ELR (cell line): ENCODE measurements at places on chromosomes 2 and 18.

DNA sequence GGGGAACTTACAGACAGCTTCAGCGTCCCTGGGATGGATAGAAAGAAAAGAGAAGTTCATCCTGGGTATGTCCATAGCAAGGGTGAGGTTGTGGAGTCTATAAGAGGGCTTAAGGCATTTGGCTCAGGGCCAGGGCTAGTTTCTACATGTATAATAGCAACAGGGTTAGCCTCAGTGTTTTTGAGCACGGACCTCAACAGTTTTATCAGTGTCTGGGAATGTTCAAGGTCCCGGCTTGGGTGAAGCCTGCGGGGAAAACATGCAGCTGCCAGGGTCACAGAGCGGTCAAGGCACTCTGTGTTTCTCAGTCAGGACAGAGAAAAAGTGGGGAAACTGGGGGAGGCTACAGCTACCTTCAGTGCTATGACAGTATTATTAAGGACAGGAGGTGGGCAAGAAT is 427.7 kb upstream of the HS6ST1 start:
- DNase-seq = peak; percentile 6

GRCh38 chr2:38244301-38244700 is 132.8 kb downstream of the ATL2 start:
- DNase-seq = no peak

DNA sequence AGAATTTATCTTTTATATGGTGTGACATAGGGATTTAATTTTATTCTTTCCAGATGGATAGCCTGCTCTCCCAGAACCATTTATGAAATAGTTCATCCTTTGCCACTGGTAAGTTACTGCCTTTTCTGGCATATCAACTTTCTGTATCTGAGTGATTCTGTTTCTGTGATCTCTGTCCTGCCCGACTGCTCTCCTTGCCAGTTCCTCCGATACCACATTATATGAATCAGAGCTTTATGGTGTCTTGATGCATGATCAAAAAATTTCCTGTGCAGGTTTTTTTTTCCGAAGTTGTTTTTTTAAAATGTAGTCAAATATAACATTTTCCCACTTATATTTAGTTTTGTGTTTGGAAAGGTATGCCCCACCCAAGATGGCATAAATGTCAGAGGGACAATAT is 242.5 kb downstream of the CYP26B1 start:
- DNase-seq = peak; percentile 38

DNA sequence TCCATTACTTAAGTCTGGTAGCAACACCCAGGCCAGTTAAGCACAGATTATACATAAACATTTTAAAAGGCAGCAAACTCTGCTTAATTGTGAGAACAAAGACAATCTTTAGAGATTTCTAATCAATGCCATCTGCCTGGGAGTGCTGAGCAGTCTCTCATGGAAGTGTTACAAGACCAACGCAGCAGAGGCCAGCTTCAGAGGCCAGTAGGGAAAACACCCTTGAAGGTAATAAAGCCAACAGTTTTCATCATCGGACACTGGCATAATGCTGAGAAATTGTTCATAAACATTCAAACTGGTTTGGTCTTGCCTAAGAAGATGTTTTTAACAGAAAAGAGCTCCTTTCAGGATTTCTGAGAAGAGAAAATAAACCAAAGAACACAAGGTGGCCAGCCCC is 35.0 kb downstream of the EPB41L3 start:
- no peak for DNase-seq

- no peak for DNase-seq
These were observed 259.3 kb downstream of the MEIS1 start for GRCh38 chr2:66694087-66694860.

GRCh38 chr18:23037646-23038045 is 97.6 kb upstream of the CABLES1 start:
- DNase-seq = no peak

- DNase-seq = no peak
These were observed 49.8 kb upstream of the THOC1 start for GRCh38 chr18:317618-318017.

GRCh38 chr2:23592898-23593751 is 208.1 kb downstream of the KLHL29 start:
- DNase-seq = no peak

DNA sequence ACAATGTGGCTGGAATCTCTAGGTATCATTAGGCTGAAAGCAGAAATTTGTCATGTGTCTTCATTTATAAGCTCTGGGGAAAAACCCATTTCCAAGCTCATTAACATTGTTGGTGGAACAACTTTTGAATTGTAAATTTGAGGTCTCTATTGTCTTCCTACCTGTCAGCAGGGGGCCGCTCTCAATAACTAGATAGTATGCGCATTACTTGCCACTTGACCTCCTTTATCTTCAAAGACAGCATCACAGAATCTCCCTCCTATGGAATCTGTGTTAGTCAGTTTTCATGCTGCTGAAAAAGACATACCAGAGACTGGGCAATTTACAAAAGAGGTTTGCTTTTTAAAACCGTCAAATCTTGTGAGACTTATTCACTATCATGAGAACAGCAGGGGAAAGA is 223.1 kb downstream of the CALCRL start:
- DNase-seq = no peak

DNA sequence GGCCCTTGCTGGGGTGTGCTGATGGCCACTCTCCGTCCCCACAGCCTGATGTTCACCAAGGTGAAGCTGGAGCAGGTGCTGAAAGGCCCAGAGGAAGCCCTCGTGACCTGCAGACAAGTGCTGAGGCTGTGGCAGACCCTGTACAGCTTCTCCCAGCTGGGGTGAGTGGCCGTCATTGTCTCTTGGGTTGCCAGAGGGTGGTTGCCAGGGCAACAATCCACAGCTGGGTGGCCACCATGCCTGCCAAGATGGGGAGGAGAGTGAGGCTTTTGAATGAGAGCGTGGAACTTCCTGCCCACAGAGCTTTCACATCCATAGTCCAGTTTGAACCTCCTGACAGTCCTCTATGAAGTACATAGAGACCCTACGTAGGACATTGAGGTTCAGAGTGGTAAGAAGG is 108.8 kb downstream of the STPG4 start:
- no peak for DNase-seq

- no peak for DNase-seq
These were observed 622.6 kb downstream of the EPHA4 start for GRCh38 chr2:220949466-220949865.

DNA sequence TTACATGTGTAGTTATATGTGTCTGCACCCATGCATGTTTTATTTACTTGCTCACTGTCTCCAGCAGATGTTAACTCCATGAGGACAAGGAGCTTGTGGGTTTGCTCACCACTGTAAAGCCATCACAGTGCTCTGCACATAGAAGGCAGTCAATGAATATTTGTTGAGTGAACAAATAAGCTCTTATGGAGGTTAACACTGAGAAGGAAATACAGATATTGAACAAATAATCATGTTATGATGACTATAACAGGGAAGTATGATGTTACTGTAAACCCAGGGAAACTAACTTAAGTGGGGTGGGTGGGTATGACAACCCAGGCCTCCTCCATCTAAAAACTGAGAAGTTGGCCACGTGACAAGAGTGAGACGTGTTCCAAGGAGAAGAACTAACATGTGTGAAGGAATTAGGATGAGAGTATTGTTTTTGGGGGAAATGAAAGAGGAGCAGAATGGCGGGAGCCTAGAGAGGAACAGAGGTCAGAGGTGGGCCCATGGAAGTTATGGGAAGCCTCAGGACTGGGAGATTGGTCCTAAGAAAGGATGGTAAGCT is 6.0 kb upstream of the FAM117B start:
- no peak for DNase-seq

DNA sequence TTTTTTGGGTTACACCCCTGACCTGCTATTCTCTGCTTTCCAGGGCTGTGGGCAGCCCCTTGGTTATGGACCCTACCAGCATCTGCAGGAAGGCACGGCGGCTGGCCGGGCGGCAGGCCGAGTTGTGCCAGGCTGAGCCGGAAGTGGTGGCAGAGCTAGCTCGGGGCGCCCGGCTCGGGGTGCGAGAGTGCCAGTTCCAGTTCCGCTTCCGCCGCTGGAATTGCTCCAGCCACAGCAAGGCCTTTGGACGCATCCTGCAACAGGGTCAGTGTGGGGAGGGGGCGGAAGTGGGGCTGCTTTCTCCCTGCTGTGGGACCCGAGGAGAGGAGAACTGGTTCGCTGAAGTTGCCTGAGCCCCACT is 9.7 kb upstream of the WNT10A start:
- no peak for DNase-seq

- DNase-seq = no peak
These were observed 94.0 kb downstream of the PXDN start for GRCh38 chr2:1650085-1650872.

- DNase-seq = peak; percentile 19
These were observed 214.0 kb upstream of the TRIB2 start for GRCh38 chr2:12502759-12503158.

- no peak for DNase-seq
These were observed 101.6 kb upstream of the FAM136A start for GRCh38 chr2:70403267-70404053.

GRCh38 chr18:46152436-46152807 is 48.2 kb downstream of the HAUS1 start:
- peak; percentile 90 for DNase-seq

- no peak for DNase-seq
These were observed 112.0 kb upstream of the THOC1 start for GRCh38 chr18:379681-380330.

DNA sequence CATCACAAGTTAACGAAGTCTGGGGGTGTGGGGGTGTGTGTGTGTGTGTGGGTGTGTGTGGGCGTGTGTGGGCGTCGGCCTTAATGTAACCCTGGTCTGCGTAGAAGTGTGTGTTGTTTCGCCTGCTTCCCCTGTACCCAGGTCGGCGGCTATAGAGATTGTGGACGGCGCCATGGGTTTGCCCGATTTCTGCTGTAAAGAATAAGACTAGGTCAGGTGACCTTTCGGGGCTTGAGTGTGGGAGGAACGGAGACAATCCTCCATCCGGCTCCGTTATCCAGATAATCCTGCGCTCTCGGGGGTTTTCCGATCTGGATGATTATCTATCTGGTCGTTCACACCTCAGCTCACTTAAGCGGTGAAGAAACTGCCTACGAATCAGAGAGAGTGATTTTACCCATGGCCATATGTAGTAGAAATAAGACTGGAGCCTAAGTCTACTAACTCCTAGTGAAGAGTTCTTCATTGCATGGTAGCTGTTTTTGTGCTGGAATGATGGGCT is 543 bp downstream of the HADHB start:
- peak; percentile 56 for DNase-seq

DNA sequence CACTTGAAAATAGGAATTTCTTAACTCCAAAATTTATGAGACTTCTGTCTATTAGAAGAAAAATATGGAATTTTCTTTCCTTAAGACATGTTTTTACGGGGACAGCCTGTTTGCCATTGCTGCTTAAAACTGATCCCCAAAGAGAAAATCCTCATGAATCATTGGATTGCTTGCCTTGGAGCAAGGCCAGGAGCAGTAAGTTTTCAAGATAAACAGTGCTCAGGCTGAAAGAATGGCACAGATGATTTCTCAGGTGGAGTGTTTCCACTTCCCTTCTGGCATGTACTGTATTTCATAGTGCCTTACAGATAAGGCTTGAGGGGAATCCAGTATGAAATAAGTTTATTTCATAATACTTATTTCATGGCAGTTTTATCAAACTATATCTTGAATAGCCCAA is 74.3 kb upstream of the MMADHC start:
- DNase-seq = peak; percentile 58

- DNase-seq = peak; percentile 22
These were observed 18.5 kb upstream of the SERPINB12 start for GRCh38 chr18:63523660-63524059.

- peak; percentile 78 for DNase-seq
These were observed 257.7 kb downstream of the PTGR3 start for GRCh38 chr18:74951165-74951760.

- DNase-seq = no peak
These were observed 217.6 kb downstream of the NDUFA10 start for GRCh38 chr2:239807568-239807967.

DNA sequence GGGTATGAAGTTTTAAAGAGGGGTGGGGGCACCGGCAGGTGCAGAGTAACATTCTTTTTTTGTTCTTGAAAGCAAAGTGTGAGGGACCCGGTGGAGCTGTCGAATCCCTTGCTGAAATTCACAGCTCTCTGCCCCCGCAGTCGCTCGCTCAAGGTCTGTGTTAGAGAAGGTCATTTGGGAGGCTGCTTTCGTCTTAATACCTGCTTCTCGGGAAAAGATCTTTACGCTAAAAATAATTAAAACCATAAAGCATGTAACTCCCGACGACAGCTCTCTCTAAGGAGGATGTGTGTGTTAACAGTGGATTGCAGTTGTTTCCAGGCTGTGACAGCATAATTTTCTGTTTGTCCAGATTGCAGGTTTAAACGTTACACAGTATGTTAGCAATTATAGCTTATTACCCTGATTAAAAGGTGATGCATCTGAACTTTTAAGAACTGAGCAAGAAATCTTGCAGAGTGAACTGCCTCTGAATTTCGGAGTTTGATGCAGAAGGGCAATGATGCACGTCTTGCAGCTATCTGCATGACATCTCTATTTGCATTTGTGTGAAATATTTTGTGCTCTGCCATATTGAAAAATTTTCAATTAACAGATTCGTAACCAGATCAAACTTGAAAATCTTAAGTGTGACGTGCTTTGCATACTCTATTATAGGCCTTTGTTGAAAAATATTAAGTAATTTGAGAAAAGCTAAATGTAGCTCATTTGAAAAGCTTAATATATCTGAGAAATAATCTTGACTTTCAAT is 954 bp downstream of the RAPGEF4 start:
- DNase-seq = no peak

- no peak for DNase-seq
These were observed 3.3 kb downstream of the KCNIP3 start for GRCh38 chr2:95300450-95300849.

- DNase-seq = no peak
These were observed 842.5 kb upstream of the NXPH2 start for GRCh38 chr2:139622691-139623090.

GRCh38 chr2:239425631-239426030 is 24.8 kb upstream of the HDAC4 start:
- DNase-seq = no peak

DNA sequence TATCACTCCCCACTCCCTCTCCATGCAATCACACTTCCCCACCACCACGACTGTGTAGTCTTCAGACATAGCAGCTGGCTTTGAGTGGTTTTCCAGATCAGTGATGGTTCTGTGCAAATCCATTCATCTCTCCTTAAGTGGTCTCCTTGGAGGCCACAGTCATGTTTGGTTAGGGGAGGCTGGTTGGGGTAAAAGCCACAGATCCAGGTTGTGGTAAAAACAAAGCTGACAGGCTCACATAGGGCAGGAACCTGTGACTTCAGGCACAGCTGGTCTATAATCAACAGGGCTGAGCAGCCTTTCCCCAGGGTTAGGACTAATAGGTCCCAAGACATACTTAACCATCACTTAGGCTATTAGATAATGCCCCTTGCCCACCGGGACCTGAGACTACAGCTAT is 46.2 kb upstream of the FZD7 start:
- DNase-seq = no peak
